ENCODE measurements at places on chromosomes 6 and 20.
A peak's percentile ranks its signal among the peaks of the same experiment; 100 is the strongest.

DNA sequence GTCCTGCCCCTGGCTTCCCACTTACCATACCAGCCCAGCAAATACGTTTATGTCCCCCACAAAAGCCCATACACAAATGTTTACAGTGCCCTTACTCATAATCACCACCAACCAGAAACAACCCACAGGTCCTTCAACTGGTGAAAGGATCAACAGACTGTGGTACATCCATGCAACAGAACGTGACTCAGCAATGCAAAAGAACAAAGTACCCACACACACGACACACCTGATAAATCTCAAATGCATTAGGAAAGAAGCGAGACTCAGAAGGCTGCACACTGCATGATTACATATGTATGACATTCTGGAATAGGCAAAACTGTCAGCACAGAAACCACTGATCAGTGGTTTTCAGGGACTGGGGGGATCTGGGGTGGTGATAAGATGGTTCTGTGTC, 20.5 kb downstream of the NCR2 start:
- DNase-seq, result no peak

DNA sequence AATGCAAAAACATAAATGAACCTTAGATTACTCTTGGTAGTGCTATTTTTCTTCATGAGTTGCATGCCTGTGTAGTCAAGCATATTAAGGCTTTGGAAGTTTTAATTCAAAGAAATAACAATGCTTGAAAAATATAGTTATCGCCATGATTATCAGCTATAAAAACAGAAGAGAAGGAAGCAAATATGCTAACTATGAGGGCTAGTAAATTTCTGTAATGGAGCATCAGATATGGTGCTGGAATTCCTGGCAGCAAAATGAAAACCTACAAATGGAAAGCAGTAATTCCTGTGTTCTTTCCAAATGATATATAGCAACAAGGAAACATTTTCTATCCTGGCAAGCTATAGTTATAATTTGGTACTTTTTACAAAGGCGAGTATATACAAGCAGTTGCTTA, 29.7 kb downstream of the DOP1A start:
- DNase-seq, result no peak

GRCh38 chr6:84663866-84664265, 100.5 kb downstream of the TBX18 start:
- DNase-seq, result no peak

DNA sequence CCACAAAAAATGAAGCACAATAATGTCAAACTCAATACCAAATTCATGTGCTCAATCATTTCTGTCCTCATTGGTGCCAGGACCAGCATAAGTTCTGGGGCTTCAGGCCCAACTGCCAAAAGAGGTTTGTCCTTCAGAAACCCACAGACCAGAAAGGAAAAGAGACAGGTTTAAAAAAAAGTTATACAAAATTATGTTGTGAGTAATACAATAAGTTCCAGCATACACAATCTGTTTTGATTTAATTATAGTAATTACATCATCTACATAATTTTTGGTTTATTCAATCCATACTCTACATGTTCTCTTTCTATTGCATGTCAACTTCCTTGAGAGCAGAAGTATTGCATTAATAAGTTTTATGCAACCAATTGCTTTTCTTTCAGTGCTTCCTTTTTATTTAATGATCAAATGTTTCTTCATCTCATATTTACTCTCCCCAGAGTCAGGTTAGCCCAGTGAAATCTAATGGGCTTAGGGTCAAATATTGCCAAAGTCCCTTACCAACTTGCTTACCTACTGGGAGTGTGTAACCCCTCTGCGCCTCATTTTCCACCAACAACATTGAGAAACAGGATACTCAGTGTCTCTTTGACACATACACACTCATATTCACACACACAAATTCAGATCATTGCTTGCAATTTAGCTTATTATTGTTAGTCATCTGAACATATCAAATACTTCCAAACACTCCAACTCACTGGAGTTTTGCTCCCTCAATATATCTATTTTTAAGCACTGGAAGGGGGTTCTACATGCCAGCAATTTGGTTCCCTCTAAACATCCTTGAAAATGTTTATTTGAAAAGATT, 424.4 kb upstream of the MARCKS start:
- DNase-seq, result no peak

DNA sequence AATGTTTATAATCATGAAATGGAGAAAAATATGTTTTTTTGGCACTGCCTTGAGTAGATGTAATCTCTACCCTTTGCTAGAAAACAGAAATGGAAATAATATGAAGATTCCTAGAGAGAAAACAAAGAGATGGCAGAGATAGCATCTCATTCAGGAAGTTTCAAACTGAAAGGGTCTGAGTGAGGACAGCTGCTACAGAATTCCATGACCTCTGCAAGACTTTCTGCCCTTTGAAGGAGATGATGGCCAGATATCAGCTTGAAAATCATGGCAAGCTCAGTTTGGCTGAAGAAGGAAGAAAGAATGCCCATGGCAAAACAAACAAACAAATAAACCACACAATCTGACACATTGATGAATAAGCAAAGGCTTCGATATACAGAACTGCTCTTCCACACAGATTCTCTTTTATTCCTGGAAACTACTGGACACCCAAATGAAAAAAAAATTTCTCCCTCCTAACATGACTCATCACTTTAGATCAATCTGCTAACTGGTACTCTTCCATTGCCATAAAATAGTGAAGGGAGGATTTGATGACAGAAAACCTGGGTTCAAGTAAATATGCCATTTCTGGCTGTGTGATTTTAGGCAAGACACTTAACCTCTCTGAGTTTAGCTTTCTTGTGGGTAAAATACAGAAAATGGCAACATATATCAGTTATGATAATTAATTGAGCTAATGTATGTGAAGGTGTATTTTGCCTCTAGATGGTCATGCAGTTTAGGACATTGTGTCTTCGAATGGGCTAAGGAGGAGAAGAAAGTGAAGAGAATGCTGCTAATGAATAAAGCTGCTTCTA, 105.9 kb upstream of the SPACA1 start:
- no peak for DNase-seq

GRCh38 chr6:129679758-129680157, 30.2 kb downstream of the ARHGAP18 start:
- DNase-seq, result no peak

DNA sequence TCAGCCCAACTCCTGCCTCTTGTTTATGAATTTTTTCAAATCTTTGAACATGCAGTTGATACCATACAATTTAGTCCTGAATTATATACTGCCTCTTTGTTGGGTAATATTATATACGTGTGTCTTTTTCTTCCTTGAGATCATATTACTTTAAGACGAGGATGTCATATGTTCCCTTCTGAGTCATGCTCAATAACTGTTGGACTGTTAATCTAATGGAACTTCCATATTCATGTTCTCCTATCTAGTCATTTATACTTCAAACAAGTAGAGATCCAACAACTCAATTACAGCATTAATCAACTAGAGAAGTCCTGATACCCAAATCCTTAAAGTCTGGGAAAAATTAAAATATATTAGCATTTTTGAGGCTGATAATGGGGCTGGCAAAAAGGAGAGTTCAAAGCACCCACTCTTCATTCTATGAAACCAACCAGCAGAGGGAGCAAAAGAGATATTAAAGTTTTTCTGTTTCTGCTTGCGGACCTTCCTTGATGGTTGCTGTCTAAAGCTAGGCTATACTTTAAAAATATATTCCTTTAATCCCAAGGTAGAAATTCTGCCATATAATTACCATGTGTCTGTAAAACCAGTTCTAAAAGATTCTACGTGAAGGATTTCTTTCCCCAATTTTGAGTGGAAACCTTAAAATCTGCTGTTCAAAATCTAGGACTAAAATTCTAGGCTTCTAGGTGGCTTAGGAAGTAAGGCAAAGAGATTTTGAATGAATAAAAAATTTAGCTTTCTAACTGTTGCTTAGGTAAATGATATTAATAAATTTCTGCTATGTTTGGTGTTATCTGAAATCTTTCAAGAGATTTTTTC, 498.9 kb downstream of the BCKDHB start:
- no peak for DNase-seq

- no peak for DNase-seq
Observed at GRCh38 chr20:62353289-62354030, 13.7 kb downstream of the LAMA5 start.

GRCh38 chr20:14232650-14233049, 104.8 kb downstream of the FLRT3 start:
- no peak for DNase-seq

- DNase-seq, result no peak
Observed at GRCh38 chr6:30974490-30975252, 8.8 kb upstream of the MUC21 start.

DNA sequence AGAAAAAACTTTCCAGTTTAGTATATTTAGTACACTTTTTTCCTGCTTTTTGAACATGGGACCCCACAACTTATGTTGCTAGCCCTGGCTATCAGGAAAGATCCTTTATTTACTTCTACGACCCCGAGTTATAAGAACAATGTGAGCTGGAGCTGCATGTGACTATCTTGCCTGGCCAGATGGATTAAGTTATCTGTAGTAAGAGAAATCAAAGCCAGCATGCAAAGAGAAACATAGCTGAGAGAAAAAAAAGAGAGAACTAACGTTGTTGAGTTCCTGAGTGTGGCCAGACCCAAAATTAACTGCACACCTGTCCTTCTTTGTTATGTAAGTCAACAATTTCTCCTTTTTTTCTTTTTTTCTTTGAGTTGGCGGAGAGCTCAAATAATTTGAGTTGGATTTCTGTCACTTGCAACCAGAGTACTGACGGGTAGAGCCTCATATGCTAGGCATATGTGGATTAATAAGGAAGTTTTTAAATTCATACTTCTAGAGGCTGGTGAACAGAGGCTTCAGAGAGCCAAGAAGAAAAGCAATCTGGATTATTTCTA, 219.5 kb downstream of the HACE1 start:
- no peak for DNase-seq

DNA sequence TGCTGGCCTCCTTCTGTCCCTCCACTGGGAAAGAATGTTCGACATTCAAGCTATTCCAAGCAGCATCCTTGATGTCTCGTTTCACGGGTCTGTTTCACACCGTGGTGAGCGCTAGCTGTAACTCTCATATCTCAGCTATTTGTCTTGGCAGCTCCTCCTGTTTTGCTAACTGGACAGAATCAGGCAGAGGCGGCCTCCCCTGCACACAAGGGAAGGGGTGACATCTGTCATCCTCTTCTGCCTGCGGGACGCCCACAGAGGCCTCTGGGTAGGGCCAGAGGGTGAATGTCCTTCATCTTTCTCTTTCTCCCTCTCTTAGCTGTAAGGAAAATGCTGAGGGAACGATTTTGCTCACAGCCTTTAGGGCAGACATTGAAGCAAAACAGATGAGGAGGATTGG, 232.8 kb upstream of the GMDS start:
- DNase-seq, result no peak

- DNase-seq, result no peak
Observed at GRCh38 chr6:12245763-12246718, 44.1 kb upstream of the EDN1 start.

DNA sequence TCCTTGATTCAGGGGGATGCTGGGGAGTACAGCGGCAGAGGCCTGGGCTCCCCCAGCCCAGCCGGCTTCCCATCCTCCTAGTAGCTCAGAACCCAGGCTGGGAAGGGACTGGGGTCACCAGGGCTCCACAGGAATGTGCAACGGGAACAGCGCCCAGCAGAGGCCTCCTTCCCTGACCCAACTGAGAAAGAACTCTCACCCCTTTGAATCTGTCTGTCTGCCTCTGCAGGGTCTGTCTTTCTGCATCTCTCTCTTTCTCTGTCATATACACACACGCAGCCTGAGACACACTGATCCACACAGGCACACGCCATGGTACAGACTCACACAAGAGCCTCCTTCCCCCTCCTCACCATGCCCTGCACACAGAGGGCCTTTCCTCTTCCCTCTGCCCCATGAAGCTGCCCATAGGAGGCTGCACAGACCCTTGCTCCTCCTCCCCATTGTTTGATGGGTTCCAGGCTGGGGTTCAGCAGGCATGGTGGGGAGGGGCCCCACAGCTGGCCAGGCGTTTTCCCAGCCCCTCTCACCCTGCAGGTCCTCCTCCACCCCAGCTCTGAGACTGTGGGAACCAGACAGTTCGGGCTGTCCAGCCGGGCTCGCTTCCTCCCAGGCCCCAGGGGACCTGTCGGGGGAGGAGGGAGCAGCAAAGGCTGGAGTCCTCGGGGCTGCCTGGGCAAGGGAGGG, 2.8 kb downstream of the FOXS1 start:
- DNase-seq, result no peak

GRCh38 chr20:38830356-38830755, 24.9 kb downstream of the PPP1R16B start:
- no peak for DNase-seq

- no peak for DNase-seq
Observed at GRCh38 chr6:2748183-2748582, 2.5 kb downstream of the MYLK4 start.

GRCh38 chr6:109867009-109867969, 110.8 kb upstream of the GPR6 start:
- no peak for DNase-seq

DNA sequence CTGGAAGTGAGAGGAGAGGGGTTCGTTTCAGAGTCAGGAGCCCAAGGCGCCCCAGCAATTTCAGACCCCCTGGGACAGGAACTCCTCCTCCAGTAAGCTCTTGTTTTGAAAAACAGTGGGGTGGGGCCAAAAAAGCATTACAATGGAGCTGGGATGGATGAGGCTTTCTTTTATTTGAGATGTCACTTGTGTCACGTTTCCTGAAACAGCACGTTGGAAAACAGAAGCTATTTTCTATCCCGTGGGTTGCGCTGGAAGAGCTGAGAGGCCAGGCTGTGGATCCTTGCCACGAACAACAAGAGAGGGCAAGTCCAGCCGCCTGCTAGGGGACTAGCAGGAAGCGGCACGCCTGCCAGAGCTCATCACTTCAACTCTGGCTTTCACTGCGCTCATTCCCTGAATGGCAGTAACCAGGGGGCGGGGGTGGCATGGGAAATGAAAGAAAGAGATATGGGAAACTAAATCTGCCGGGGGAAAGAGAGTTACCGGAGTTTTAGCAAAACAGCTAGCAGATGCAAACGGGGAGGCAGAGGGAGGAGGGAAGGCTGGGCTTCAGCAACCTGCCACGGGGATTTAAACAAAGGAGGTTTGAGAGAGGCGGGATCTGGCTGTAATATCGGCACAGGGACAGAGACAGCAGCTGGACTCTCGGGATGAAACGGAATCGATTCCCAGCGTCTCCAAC, 34.6 kb downstream of the GCNT2 start:
- no peak for DNase-seq

GRCh38 chr6:34189806-34190503, 44.1 kb upstream of the GRM4 start:
- DNase-seq, result no peak

- peak; percentile 50 for DNase-seq
Observed at GRCh38 chr20:44959638-44960102, 527 bp downstream of the TOMM34 start.

Measured in T-helper 1 cell (primary cell).